ENCODE measurements at places on chromosomes 12 and 14.
A peak's percentile ranks its signal among the peaks of the same experiment; 100 is the strongest.

DNA sequence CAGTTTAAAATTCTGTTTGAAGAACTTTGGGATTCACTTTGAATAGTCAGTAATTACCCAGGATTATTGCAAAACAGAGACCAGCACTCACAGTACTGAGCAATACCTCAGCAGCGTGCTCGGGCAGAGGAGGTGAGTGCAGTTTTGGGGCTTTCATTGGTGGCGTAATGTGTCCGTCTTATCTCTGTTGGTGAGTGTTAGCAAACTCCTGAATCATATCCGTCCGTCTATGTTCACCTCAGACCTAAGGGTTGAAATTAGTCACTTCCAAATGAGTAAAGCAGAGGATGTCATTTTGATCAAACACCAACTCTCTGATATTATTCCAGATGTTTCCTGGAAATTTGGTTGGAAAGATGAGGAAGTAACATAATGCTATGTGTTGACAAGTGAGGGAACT lies 82.8 kb downstream of the BORCS5 start:
- DNase-seq: no peak

DNA sequence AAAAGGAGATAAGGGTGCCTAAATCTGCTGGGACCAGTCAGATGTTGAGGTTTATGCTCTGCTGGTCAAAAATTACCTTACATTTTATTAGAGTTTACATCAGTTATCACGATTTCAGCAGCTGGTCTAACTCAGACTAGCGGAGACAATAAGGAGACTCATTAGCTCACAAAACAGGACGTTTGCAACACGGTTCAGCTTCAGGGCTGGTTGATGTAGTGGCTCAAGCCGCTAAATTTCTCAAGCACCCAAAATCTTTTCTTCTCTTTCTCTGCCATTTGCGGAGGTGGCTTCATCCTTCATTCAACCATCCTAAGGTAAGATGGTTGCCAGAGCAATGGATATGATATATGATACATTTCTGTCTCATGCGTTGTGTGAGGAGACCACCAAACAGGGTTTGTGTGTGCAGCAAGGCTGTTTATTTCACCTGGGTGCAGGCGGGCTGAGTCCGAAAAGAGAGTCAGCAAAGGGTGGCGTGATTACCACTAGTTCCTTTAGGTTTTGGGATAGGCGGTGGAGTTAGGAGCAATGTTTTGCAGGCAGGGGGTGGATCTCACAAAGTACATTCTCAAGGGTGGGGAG lies 30.3 kb upstream of the CLIP1 start:
- no peak for DNase-seq

GRCh38 chr12:132408626-132409494 lies 79.5 kb upstream of the GALNT9 start:
- DNase-seq: no peak

DNA sequence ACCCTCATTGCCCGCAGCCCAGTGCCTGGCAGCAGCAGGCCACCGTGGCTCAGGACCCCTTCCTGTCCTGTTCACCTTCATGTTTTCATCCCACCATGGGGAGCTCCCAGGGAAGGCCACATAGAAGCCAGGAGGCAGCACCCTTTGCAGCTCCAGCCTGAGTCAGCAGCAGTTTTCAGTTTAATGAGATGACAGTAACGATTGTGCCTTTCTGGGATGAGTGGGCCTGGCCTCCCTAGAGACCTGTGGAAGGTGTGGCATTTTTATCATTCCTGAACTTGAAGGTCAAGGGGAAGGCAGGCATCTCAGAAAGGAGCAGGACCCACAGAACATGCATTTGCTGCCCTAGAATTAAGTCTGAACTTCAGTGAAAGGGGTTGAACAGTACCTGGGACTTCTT lies 532.8 kb downstream of the FUT8 start:
- DNase-seq: no peak

DNA sequence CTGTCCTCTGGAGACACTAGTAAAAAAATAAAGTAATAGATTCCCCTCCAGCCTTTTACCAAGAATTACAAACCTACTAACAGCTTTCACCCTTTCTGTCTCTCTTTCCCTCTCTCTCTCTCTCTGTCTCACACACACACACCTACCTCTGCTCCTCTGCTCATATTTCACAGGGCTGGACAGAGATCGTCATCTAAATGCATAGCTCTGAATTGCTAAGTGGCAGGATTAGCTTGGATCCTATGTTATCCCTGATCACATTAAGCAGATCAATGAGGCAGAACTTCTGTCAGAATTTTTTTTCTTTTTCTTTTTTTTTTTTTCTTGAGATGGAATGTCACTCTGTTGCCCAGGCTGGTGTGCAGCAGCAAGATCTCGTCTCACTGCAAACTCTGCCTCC lies 22.9 kb downstream of the VCPKMT start:
- DNase-seq: no peak

DNA sequence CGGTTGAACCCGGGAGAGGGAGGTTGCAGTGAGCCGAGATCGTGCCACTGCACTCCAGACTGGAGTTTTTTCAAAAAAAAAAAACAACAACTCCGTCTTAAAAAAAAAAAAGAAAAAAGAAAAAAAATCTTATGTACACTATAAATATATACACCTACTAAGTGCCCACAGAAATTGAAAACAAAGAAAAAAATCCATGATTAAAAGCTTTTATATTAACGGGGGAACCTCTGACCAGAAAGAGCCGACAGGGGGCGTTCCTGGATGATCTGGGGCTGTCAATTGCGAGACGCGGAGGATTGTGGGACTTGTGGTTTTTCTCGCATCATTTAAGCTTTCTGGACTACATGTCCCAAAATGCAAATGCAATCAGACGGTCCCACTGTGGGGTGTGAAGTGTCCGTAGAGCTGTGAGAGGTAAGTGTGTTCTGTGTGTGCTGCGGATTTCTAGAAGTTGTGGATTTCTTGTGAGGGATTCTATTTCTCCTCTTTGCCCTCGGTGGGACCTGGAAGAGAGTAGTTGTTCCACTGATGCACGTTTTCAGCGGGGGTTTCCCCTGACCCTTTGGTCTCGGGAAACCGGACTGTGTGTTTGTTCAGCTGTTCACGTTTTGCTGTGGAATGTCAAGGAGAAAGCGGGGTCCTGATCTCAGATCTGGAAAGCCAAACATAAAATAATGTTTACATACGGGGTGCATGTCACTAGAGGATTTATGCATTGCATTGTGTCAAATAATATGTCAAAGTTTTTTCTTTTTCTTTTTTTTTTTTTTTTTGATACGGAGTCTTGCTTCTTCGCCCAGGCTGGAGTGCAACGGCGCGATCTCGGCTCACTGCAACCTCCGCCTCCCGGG lies at the start of gene SIRT4:
TSS of gene SIRT4 (plus strand) at position 360 of the 854 bp plus-strand sequence. CDS start 1,241 bp downstream, outside the sequence.
- DNase-seq: peak; percentile 90

GRCh38 chr12:52976574-52977071 lies 27.7 kb downstream of the KRT18 start:
- no peak for DNase-seq

DNA sequence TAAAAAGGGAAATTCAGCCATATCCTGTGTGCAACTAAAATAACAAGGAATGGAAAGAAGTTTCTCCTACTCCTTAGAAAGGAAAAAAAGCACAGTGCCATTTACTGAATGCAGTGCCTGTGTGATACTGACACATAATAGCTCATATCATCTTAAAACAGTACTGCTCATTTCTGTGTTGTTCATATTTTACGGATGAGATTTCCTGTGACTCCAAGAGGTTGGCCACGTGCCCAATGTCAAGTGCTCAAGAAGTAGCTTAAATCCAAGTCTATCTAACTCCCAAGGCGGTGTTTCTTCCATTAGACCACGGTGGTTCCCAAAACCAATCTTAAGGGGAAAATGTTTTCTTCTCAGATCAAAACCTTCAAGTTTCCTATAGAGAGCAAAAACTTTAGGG lies 20.0 kb downstream of the MAP3K9 start:
- no peak for DNase-seq

- no peak for DNase-seq
Measured at GRCh38 chr12:31715283-31715825, 13.5 kb downstream of the AMN1 start.

GRCh38 chr12:124609041-124609989 lies 41.9 kb upstream of the NCOR2 start:
- peak; percentile 92 for DNase-seq

Measured in NCI-H1105 (cell line).